ENCODE measurements at places on chromosomes 1 and 21. TPM values are rescaled to one million over a fixed set of nuclear protein-coding genes. Genes with fewer than 3 reads are reported as not detected.
A peak's percentile ranks its signal among the peaks of the same experiment; 100 is the strongest.

DNA sequence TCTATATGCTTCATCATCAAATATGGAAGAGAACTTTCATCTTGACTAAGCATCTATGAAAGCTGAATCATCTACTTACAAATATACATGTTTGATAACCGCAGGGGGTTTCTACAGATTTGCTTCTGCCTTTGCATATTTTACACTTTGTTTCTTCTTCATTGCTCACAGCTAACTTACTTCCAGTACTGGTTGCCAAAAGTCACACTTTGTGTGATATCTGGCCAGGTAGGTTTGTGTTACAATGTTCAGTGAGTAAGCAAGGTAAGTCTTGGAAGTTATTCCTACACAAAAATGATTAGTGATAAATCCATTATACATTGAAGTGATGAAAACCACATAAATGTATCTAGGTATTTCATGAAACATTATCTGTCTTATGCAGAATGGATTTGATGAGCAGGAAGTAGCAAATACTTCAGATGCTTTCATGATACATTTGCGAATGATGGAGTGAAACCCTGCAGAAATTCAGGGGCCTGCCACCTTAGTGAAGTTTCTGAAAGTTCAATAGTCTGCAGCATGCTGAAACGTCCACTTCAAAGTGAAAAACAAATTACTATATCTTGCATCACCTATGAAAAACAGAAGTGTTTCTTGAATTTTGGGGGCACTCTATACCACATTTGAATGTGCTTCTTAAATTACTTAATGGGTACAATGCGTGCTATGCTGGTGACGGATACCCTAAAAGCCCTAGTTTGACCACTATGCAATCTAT, 187.3 kb downstream of the ATP6V1G3 start:
- DNase-seq, result no peak

- DNase-seq, result no peak
These were observed 121.9 kb downstream of the CAMTA1 start for GRCh38 chr1:6907201-6907600.

DNA sequence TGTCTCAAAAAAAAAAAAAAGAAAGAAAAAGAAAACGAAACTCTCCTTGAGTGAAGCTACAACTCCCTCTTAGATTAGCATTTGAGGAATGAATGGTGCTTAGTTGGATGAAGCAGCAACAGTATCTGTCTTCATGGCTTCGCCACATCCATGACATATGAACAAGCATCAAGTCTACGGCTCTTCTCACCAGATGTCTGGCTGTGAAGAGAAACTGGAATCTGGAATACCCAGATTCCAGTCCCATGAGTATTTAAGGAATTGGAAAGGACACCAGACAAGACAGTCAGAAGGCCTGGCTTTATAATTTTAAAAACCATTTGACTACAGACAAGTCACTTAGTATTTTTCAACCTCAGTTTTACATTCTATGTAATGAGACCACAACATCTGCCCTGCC, 38.0 kb upstream of the TADA1 start:
- no peak for DNase-seq

GRCh38 chr1:205928317-205928716, 14.9 kb downstream of the SLC26A9 start:
- no peak for DNase-seq

DNA sequence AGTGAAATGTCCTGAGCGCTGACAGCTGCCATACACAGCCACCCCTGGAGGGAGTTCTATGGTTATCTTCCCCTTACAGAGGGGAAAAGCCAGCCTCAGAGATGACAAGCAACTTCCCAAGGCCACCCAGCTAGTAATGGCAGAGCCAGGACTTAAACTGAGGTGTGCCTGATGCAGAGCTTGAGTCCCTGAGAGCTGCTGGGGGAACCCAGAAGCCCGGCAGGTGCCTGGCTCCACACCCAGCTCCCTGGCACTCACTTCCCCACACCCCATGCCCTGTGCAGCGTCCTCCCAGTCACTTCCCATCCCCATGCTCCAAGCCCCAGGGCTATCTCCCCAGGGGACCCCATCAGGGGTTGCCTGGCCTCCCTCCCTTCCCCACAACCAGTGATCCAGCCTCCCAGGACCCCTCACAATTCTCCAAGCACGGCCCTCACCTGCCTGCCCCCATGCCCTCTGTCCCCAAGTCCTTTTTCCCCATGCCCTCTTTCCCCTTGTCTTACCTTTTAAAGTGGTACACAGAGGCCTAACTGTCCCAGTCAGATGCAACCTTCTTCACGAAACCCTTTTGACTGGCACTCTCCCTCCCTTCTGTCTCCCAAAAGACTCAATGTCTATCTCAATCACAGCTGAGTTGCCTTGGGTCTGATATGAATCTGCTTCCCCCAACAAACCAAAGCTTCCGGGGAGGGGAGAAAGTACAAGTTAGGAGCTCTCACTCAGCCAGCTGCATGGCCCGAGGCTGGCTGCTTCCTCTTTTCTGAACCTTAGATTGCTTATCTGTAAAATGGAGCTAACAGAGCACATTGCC, 39.8 kb upstream of the LRP8 start:
- DNase-seq, result peak; percentile 46

DNA sequence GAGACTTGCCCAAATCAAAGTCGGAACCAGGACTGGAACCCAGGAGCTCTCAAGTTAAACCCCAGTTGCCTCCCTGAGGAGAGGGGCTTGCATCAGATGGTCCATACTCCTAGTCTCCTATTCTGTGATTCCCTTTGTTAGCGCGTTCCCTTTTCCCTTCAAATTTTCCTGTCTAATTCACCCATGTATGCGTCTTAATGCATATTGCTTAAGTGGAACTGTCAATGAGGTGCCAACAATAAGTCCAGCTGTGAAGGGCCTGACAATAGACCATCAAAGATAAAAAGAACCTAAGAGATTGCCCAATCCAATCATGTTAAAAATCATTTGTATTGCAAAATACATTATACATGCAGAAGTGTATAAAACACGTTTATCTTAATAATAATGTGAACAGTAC, 634 bp upstream of the SPATA6 start:
- no peak for DNase-seq

- no peak for DNase-seq
These were observed 83.9 kb upstream of the ATP1A1 start for GRCh38 chr1:116289193-116289592.

GRCh38 chr1:196910215-196910614, 22.4 kb downstream of the CFHR4 start:
- DNase-seq, result no peak

DNA sequence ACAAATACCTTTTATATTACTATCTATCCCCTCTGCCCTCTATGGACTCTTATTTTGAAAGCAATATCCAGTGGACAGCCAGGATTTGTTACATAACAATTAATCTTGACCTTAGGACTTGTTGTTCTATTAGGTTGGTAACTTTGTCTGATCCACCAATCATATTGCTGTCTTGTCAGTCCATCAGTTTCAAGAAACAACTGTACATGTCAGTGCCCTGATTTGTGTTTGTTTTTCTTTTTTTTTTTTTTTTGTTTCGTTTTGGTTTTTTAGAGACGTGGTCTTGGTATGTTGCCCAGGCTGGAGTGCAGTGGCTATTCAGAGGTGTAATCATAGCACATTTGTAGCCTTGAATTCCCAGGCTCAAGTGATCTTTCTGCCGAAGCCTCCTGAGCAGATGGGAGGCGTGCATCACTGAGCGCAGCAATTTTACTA, 1.5 kb upstream of the SCP2 start:
- DNase-seq, result no peak

- DNase-seq, result no peak
These were observed 18.6 kb upstream of the HSPG2 start for GRCh38 chr1:21955501-21956281.

DNA sequence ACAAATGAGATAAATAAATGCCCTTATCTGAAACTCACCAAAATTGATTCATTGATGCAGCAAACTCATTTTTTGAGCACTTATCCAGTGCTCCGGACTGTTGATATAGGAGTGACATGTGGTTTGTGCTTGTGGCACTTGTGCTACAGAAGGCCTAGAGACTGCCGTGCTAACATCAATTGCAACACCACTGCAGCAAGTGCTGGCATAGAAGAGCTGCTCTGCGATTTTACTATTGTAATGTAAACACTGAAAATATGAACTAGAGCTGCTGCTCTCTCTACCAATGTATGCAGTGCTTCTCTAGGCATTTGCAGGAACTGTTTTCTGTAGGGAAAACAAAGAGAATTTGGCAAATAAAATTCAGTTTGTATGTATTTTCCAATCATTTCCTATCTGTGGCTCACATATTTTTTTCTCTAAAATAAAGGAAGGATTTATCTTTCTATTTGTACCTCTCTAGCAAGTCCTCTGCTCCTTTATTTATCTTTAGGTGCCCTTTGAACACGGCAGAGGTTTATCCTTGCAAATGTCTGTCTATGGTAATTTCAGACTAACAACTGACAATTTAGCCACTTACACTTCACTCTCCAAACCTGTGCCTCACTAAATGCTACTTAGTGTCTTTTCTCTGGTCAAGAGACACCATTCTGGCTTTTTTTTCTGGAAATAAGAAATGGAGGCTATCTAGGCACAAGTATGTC, 409.5 kb upstream of the ADGRL2 start:
- no peak for DNase-seq

GRCh38 chr1:94143809-94144176, 22.8 kb upstream of the ABCA4 start:
- no peak for DNase-seq

DNA sequence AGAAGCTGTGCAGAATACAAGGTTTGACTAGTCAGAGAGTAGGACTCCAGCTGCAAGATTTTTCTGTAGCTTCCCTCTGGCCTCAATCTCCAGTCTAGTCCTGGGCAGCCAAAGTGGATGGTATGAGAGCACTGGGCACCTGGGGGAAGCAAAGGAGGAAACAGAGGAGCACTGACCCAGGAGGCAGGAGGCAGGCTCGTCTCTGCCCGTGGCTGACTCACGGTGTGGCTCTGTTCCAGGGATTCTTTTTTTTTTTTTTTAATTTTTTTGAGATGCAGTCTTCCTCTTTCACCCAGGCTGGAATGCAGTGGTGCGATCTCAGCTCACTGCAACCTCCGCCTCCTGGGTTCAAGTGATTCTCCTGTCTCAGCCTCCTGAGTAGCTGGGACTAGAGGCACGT, 4.1 kb upstream of the NPPB start:
- DNase-seq, result no peak

DNA sequence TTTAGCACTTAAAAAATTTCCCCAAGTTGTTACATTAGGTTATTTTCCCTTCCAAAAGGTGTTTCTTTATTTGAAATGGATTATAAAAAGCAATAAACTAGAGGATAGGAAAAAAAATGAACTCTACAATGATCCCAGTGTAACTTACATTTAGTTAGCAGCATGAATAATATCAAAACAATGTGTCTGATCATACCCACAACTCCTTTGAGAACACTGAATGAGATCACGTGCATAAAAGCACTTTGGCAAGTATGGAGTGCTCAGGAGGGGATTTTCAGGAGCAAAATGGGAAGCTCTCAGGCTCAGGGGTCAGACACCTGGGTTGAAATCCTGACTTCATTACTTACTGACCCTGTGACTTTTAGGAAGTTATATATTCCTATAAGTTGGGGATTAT, 369.7 kb upstream of the PROX1 start:
- no peak for DNase-seq

DNA sequence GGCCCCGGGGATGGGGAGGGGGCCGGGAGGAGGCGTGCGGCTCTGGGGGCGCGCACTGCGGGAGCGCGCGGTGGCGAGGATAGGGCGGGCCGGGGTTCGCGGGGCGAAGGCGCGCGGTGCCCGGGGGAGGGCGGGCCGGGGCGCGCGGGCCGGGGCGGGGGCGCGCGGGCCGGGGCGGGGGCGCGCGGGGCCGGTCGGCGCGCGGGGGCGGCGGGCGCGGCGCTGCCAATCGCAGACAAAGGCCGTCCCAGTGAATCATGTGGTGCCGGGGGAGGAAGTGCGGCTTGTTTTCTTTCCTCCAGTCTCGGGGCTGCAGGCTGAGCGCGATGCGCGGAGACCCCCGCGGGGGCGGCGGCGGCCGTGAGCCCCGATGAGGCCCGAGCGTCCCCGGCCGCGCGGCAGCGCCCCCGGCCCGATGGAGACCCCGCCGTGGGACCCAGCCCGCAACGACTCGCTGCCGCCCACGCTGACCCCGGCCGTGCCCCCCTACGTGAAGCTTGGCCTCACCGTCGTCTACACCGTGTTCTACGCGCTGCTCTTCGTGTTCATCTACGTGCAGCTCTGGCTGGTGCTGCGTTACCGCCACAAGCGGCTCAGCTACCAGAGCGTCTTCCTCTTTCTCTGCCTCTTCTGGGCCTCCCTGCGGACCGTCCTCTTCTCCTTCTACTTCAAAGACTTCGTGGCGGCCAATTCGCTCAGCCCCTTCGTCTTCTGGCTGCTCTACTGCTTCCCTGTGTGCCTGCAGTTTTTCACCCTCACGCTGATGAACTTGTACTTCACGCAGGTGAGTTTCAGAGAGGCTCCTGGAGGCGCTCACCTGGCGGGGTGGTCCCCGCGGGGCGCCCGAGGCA, at the start of gene GPR137B:
GPR137B (plus strand) TSS at position 287 of the 851 bp plus-strand sequence; CDS start at position 371, 84 bp downstream.
- peak; percentile 66 for DNase-seq

- no peak for DNase-seq
These were observed 103.5 kb upstream of the RAB3GAP2 start for GRCh38 chr1:220375715-220376114.

- DNase-seq, result no peak
These were observed 21.3 kb downstream of the MTHFR start for GRCh38 chr1:11784256-11784992.

DNA sequence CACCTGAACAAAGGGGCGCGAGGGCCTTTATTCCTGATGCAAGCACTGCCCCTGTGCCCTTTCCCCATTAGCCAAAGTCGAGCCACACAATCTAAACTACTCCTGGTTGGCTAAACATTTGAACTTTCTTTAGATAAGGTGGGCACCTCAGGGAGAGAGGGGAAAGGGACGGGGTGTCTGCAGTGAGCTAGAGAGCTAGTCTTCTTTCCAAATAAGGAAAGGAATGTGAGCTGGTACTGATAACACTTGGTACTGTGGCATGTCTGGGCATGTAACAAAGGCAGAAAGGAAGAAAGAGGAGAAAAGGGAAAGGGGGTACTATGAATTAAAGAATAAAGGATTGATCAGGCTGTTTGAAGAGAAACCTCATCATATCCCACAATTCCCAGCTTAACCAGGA, 62.8 kb downstream of the OVGP1 start:
- DNase-seq, result no peak

- DNase-seq, result no peak
These were observed 10.4 kb downstream of the C1orf226 start for GRCh38 chr1:162391790-162392563.

SHISAL2A gene
- polyA plus RNA-seq, result 15.7 TPM

DCST1 gene
- polyA plus RNA-seq, result not detected

MROH9 gene
- polyA plus RNA-seq, result not detected

LRRC7 gene
- not detected for polyA plus RNA-seq

BMP8B gene
- polyA plus RNA-seq, result not detected

NEGR1 gene
- not detected for polyA plus RNA-seq

TSPEAR gene
- not detected for polyA plus RNA-seq

HMGN2 gene
- polyA plus RNA-seq, result 1,353 TPM

NDUFV3 gene
- 15.3 TPM for polyA plus RNA-seq

All from naive B cell (primary cell).